ENCODE measurements at places on chromosomes 7 and 10.

DNA sequence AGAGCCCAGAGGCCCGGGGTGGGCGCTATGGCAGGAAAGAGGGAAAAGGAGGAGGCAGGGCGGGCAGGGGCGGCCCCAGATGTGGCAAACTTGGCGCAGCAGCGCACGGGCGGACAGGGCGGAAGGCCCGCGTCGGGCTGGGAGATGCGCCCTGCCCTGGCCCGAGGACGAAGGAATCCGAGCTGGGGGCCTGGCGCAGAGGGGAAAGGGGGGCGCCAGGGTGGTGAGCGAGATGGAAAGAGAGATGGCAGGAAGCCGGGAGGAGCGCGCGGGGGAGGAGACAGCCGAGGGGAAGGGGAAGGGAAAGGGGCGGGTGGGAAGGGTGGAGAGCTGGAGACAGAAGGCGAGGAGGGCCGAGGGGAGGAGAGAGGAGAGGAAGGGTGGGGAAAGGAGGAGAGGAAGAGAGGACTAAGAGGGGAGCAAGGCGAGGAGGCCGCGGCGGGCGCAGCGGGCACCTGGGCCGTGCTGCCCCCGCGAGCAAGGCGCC lies at the start of gene MARVELD1:
Gene MARVELD1, plus strand, starts transcription at position 392 of the 487 bp plus-strand sequence. CDS start 147 bp downstream, outside the sequence.
- no peak for ATAC-seq

GRCh38 chr7:22675917-22676343 lies 51.1 kb upstream of the IL6 start:
- ATAC-seq: peak; percentile 78

DNA sequence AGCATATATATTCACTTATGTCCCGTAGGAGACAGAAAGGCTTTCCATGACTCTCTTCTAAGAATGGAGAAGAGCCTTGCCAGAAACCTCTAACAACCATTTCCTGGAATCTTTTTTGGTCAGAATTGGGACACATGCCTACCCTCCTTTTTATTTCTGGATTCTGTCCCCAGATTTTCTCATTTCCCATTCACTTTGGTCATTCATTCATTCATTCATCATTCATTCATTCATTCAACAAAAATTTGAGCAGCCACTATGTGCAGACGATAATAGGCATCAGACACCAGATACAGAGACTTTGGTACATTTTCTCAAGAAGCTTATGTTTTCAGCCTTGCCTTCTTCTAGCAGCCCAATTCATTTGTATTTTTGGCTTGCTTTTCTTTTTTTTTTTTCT lies 6.0 kb downstream of the ENTPD7 start:
- ATAC-seq: no peak

DNA sequence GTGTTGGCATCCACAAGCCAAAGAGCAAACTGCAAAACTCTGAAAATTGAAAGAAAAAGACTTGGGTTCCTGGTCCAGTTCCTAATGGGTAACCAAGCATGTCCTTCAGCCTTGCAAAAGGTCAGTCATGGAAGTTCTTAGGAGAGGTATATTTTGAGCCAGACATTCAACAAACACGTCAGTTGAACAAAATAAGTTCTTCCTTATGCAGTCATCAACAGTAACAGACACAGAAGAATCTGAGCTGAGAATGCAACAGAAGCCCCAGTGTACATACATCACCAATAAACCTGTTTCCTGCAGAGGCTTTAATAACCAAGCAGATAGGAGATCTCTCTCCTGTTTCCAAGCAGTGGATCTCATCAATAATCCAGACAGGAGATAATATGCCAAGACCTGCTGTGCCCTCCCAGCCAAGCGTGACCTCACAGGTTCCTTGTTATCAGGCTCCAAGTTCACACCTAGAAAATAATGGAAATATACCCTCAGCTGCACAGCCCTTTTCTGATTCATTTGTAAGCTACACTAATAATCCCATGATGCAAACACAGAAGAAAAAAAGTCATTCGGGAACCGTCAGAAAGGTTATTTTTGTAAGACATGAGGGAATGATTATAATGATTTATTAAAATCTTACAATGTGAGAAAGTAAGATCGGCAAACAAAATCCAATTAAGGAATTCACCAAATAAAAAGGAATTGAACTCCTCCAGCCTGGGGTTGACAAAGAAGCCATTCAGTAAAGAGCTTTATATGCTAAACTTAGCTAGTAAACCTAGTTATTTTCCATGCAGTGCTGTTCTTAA lies 90.7 kb downstream of the DGKI start:
- ATAC-seq: no peak

- no peak for ATAC-seq
Measured at GRCh38 chr10:59896191-59896590, 10.2 kb downstream of the CCDC6 start.

DNA sequence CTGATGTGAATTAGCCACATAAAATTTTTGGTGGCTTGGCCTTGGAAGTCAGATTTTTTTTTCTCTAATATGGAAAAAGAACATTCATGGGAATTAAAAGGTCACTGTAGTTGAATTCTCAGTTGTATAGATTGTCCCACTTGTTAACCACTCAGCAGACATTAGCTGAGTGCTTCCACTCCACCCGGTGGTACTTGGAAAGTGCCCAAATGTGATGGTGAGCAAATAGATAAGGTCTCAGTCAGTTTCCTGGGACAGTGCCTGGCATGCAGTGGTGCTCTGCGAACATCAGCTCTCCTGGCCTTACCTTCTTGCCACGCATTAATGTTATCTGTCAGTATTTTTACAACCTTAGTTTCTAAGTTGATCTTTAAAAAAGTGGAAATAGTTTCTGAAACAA lies 1.4 kb downstream of the ATP5F1C start:
- no peak for ATAC-seq

GRCh38 chr7:88566162-88566729 lies 193.3 kb upstream of the ZNF804B start:
- no peak for ATAC-seq

DNA sequence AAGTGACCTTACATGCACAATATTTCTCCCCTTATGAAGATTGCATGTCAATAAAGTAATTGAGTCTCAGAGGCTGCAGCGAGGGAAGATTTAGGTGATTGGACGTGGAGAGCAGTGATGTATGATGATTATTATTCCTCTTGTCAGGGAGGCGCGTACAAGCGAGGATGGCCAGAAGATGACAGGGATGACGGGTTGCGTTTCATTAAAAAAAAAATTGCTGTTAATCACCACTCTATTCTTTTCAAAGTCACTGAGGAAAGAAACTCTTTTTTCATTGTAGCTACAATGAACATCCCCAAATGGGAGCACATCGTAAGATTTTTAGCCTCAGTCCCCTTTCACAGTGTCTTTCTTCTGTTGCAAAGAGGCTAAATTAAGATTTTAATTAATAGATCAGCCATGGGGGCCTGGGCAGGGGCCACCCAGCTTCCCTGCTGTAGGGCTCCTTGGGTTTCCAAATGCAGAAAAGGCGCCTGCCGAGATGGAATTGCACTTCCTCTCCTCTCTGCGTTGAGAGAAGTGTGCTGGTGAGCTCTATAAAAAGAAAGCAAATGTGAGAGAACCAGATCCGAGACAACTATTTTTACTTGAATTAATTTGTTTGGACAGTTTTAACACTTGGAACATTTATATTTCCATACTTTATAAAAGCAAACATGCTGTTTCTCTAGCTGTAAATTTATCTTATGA lies 998.1 kb downstream of the LRMDA start:
- no peak for ATAC-seq

GRCh38 chr10:50508315-50509051 lies 115.3 kb downstream of the SGMS1 start:
- peak; percentile 73 for ATAC-seq

DNA sequence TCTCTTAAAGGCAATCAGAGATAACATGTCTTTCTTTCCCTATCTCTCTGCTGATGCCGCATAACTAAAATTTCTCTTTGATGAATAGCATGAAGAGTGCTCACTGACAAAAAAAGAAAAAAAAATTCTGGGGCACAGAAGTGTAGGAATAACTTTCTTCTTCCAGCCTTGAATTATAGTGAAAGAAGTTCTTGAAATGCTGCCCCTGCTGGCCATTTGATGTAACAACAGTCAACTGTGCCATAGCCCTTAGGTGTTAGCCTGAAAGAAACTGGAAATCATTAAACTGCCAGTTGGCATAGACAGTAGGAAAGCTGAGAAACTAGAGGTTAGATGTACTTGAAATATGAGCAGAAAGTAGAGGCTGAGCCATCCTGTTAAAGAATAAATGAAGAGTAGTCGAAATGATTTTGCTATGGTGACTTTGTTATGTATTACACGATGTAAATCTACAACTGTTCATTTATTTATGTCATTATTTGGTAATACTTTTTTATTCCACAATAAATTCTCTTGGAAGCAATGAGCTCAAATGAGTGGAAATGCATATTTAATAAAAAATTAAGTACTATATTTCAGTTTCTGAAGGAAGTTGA lies 48.3 kb upstream of the FAM171A1 start:
- peak; percentile 45 for ATAC-seq

DNA sequence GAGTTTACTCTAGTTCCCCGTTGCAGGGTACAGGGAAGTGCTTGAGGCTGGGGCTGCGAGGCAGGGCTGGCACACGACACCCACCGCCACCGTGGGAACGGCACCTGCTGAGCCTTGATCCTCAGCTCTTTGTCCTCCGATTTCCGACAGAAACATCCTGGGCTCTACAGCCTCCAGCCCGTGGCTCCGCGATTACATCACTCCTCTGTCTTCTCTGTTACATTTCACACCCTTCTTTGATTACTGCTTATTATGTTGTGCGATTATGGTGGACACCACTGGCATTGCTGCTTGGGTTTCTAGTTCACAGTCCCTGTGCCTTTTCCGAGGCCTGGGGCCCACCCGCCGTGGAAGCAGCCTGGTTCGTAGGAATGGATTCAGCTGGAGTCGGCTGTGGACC lies 26.9 kb downstream of the FKBP6 start:
- ATAC-seq: no peak

- ATAC-seq: no peak
Measured at GRCh38 chr10:51649064-51649463, 50.3 kb downstream of the CSTF2T start.

GRCh38 chr10:21369697-21370096 lies 155.8 kb downstream of the SKIDA1 start:
- ATAC-seq: no peak

DNA sequence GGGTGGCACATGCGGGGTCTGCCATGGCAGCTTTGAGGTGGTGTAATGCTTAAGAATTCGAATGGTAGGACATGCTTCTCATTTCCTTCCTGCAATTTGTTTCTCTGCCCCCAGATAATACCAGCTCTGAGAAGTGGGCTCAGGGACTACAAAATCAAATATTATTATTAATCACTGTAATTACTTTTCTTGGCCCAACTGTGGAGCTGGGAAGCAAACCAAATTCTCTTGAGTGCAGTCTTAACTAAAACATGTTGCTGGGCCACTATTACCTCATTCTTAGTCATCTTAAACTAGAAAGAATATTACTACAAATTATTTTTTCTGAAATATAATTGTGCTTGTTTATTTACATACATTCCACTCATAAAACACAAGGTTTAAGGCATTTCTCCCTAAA lies 566.7 kb upstream of the NRP1 start:
- no peak for ATAC-seq

Measured in activated T-helper 17 cell treated with anti-CD3 and anti-CD28 coated beads, Interleukin-2, amount 50 U/mL, for 72 hours (primary cell).